ENCODE measurements at places on chromosomes 2 and 18.

GRCh38 chr2:2621855-2622254, 290.8 kb upstream of the MYT1L start:
- no peak for DNase-seq

GRCh38 chr18:47313901-47314300, 62.4 kb upstream of the SKOR2 start:
- no peak for DNase-seq

DNA sequence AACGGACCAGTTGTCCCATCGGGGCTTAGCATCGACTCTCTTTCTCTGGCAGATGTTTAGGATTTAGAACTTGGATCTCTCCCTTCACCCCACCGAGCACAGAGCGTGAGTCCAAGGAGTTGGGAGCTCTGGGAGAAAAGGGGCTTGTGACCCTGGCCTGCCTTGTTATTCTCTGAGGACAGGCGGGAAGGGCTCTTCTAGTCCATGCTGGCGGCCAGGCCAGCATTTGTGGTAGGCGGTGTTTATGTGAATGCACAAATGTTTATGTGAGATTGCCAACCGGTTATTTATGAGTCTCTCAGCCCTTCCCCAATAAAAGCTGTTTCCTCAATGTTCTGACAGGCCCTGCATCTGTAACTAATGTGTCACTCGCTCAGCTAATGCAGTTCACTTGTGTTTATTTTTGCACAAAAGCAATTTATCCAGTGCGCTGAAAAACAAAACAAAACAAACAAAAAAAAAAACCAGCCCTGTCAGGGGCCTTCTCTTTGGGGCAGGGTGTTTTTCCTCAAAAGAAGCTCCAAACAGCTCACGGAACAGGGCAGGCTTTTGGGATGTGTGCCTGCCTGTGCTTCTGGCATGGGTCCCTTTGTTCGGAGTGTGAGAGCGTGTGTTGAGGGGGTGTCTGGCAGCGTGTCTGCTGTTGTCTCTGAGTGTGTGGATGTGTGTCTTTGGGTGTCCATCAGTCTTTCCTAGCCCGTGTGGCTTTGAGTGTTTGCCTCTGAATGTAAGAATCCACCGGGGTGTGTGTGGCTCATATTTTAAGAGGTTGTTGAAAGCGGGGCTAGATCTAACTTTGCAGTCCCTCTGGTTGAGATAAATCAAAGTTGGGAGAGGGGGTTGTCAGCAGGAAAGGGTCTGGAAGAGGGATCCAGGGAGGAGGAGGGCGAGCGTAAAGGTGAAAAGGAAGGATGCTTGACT, 52.8 kb upstream of the HAAO start:
- DNase-seq, result no peak

DNA sequence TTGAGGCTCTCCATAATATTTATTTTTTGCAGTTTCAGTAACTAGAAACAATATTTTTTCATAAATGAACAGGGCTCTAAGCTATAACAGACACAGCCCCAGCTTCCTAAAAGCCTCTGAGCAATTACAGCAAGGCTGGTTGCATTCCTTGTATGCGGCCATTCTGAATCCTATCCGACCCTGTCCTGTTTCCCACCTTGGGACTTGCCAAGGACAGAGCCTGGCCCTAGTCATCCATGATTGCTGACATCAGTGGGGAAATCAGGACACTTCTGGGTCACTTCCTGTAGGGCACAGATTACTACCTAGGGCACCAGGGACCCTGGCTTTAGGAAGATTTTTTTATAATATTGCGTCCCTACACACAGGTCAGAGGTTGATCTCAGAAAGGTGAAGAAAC, 5.5 kb downstream of the TMEM177 start:
- DNase-seq, result no peak

DNA sequence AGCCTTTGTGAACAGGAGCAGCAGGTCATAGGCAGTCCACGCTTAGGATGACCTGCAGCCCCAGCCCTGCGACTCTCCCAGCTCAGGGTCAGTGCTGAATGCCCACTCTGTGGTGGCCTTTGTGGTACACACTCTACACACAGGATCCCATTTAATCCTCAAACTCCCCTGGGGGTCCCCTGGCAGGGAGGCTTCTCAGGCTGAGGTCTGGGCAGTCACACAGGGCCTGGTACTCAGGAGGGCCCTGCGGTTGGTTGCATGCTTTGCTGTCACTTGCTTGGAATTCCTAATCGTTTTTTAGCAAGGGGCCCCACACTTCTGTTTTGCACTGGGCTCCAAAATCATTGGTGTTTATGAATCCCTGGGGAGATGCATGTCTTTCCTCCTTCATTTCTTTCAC, 113.0 kb downstream of the EML6 start:
- no peak for DNase-seq
